HS-5 (cell line): ENCODE measurements at places on chromosomes 1 and 21.

- DNase-seq = no peak
These were observed 51.6 kb downstream of the BACH1 start for GRCh38 chr21:29350246-29350779.

DNA sequence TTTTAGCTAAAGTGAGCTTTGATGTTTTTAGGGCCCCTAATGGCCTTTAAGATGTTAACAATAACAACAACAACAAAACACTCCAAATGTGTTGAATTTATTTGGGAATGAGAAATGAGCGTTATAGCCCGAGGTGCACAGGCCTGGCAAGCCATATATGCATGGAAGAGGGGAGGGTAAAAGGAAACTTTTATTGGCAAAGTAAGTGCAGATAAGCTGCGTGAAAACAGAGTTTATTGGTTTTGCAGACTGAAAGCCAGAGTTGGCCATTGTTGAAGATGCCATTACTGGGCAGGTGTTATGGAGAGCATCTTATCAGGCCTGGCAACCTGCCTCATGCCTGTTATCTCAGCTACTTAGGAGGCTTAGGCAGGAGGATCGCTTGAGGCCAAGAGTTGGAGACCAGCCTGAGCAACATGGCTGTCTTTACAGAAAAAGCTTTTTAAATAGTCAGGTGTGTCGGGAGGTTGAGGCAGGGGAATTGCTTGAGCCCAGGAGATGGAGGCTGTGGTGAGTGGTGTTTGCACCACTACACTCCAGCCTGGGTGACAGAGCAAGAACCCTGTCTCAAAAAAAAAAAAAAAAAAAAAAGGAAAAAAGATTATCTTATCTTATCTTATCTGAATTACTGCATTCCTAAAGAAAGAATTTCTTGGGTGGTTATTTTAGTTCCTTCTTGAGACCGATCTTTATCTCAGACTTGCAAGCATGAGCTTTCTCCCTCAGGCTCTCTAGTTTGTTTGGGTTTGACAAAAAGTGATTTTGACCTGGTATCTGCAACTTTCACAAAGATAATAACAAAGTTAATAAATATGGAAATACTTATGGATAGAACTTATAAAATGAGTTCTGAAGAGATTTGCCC is 1.7 kb downstream of the PATJ start:
- DNase-seq = no peak

GRCh38 chr1:70528590-70529333 is 117.7 kb downstream of the CTH start:
- no peak for DNase-seq

GRCh38 chr1:21174654-21175323 is 1.9 kb downstream of the EIF4G3 start:
- DNase-seq = peak; percentile 56

DNA sequence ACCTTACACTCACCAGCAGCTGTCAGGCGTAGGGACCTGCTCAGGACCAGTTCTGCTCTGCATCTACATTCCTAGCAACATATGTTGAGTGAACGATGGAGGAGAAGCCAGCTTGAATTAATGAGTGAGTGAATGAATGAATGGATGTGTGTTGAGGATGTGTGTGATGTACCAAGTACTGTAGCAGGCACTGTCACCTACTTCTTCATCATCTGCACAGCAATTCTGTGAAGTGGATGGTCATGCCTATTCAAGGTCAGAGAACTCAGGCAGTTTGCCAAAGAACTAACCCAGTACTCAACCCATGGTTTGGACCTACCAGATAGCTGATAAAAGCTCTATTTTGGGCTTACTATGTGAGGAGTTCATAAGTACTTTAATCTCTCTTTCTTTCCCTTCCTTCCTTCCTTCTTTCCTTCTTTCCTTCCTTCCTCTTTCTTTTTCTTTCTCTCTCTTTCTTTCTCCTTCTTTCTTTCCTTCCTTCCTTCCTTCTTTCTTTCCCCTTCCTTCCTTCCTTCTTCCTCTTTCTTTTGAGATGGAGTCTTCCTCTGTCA is 56.9 kb downstream of the ATP1A1 start:
- no peak for DNase-seq

DNA sequence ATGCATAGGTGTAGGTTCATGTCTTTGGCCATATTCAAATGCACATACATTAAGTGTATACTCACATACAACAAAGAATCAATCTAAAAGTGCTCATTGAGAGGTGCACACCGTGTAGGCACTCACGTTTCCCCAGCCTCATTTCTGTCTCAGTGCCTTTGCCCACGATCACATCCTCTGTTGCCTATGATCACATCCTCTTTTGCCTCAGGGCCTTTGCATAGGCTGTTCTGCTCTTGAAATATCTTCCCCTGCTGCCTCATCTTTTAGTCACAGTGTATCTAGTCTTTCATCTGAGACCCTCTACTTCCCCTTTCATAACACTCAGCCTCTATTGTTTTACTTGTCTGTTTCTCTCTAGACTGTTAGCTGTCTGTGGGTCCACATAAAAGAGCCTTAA is 69.3 kb downstream of the FOXD2 start:
- DNase-seq = no peak

- DNase-seq = peak; percentile 86
These were observed 14.1 kb downstream of the DPYD start for GRCh38 chr1:97906567-97907241.

DNA sequence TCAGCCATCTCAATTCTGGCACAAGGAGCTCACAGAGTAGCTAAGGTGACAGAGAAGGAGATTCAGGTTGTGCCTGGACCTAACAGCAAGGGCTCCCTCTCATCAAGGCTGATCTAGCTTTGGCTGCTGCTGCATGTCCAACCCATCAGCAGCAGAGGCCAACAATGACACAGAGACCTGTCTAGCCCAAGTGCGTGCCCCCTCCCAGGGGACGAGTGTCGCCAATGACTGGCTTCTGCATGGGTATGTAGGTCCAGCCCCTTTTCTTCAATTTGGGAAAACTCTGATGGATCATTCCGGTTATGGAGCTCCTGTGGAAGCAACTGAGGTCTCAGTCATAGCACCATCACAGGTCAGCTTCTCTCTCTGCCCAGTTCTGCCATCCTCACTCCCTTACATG is 83.3 kb downstream of the KCNJ15 start:
- no peak for DNase-seq

DNA sequence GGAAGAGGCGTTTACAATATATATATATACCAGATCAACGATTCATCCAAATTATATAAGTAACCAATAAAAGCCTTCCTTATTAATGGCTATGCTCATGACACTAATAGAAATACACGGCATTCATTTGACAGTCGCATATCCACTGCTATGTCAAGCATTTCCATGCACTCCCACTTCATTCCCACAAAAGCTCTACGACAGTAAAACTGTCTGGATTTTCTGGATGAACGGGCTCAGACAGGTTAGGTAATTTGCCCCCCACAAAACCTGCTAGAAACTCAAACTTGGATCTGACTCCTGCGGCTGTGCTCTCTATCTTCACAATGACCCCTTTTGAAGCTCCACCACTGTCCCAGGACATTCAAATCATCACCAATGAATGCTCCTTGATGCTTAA is 11.4 kb downstream of the DNAJC11 start:
- DNase-seq = no peak

DNA sequence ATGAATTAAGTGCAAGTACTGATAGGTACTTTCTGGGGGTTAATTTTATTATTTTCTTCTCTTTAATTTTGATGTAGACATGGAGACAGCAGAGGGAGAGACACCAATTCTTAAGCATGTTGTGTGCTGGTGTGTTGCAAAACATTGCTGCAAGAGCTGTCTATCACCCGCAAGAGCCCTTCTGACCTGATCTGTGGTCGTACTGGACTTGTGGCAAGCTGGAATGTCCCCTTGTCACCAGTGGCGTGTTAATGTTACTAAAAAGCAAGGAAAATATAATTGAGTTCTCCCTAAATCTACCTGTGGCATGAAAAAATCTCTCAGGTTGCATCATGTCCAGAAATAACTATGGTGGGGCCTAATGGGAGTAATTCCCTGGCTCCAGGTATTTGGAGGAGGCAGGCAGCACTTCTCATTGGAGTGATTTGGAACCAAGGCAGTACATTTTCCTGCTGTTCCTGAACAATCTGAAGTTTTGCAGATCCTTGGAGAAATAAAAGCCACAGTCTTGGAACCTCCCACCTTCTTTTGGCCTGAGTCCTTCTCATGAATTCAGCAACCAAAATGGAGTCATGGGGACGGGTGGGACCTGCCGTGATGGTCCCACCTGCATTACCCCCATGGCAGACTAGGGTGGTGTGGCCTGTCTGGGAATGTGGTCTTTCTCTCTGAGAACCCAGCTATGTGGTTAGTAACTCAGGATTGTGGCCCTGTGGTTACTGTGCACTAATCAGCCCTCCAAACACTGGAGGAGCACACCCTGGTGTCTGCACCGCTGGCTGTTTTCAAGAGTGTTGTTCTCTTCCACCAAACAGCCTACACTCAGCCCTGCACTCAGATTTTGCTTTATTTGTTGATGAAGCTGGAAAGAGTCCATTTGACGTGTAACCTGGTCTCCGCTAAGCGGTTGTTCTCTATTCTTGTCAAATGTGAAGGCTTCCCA is 57.4 kb downstream of the GALNT2 start:
- no peak for DNase-seq
